ENCODE measurements at places on chromosomes 2 and 18. TPM values are rescaled to one million over a fixed set of nuclear protein-coding genes. Genes with fewer than 3 reads are reported as not detected.

SOX11 gene
- total RNA-seq, result not detected

CYTIP gene
- 231 TPM for total RNA-seq

GPAT2 gene
- 19.6 TPM for total RNA-seq

KCNG2 gene
- total RNA-seq, result not detected

USP34 gene
- total RNA-seq, result 70.3 TPM

ABCB11 gene
- not detected for total RNA-seq

ANKRD62 gene
- not detected for total RNA-seq

TRIM54 gene
- total RNA-seq, result 0.28 TPM

DNA sequence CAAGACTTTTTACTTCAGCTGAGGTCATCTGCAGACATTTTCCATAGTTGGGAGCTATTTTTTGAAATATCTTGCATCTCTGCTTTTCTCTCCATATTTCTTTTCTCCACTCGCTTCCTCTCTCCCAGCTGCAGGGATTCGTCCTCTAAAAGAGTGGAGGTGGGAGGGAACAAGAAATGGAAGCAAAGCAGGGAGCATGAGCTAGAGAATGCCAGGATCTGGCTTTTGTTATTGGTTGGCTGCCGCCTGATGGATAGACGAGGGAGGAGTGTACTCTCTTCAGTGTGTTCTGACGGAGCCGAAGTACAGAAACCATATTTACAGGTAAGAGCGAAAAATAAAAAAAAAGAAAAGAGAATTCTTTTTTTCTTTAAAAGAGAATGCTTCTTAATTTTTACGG lies at the start of gene CSRNP3:
TSS of gene CSRNP3 (plus strand) at position 282 of the 400 bp plus-strand sequence. CDS start 125,368 bp downstream, outside the sequence.
- H3K4me3 ChIP-seq, result no peak within 1 kb of the TSS
- peaks cover 2% of the 10 kb centered on the region for H3K27me3 ChIP-seq
- no peaks in the 10 kb centered on the region for H3K4me1 ChIP-seq
- no peaks in the 10 kb centered on the region for H3K36me3 ChIP-seq
- DNase-seq, result no peak

DNA sequence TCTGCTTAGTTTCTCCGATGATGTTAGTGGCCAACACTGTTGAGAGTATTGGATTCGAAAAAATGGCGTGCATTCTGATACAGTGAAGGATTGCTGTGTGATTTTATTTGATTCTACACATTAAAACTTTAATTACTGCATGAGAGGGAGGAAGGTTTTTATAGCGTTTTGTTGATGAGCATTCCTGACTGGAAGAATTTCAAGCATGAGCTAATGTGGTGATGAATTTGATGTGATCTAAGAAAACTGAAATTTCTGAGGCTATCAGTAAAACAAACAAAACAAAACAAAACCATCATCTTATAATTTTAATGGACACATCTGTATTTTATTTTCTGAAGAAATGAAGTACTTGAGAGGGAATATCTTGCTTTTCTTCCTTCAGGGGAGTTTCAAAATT lies 59.6 kb downstream of the ITGB6 start:
- H3K4me3 ChIP-seq, result no peak overlapping the region
- no peaks in the 10 kb centered on the region for H3K4me1 ChIP-seq
- H3K27ac ChIP-seq, result no peak overlapping the region
- peaks cover 27% of the 10 kb centered on the region for H3K27me3 ChIP-seq

DNA sequence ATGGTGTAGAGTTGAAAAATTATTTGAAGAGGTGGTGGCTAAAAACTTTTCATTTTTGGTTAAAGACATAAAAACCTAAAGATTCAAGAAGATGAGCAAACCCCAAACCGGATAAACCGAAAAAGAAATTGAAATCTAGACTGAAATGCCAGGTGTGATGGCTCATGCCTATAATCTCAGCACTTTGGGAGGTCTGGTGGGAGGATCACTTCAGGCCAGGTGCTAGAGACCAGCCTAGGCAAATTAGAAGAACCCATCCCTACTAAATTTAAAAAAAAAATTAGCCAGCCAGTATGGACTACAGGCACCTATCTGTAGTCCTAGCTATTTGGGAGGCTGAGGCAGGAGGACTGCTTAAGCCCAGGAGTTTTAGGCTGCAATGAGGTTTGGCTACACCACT lies 126.9 kb downstream of the BAZ2B start:
- H3K4me1 ChIP-seq, result peaks cover 2% of the 10 kb centered on the region
- H3K4me3 ChIP-seq, result no peak overlapping the region
- H3K36me3 ChIP-seq, result peaks cover 7% of the 10 kb centered on the region
- DNase-seq, result no peak

DNA sequence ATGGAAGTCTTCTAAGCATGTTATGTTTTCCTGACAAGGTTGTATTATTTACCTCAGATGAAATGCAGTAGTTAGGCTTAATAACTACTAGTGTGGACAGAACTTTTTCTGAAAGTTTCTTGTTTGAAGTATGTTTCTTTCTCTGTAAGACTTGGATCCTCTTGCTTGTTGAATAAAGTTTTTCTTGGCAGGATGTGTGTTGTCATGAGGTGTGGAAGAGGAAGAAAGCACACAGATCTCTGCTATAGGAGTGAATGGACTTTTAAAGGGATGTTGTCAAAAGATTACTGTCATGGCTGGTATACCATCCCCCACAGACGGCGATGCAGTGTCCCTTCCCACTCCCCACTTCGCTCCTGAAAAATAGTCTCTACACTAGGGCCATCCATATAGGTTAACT lies 2.6 kb downstream of the CAB39 start:
- peak overlapping the region; percentile 91 for H3K27ac ChIP-seq
- DNase-seq, result no peak
- peak overlapping the region; percentile 91 for H3K4me3 ChIP-seq
- peaks cover 61% of the 10 kb centered on the region for H3K4me1 ChIP-seq
- no peaks in the 10 kb centered on the region for H3K27me3 ChIP-seq

DNA sequence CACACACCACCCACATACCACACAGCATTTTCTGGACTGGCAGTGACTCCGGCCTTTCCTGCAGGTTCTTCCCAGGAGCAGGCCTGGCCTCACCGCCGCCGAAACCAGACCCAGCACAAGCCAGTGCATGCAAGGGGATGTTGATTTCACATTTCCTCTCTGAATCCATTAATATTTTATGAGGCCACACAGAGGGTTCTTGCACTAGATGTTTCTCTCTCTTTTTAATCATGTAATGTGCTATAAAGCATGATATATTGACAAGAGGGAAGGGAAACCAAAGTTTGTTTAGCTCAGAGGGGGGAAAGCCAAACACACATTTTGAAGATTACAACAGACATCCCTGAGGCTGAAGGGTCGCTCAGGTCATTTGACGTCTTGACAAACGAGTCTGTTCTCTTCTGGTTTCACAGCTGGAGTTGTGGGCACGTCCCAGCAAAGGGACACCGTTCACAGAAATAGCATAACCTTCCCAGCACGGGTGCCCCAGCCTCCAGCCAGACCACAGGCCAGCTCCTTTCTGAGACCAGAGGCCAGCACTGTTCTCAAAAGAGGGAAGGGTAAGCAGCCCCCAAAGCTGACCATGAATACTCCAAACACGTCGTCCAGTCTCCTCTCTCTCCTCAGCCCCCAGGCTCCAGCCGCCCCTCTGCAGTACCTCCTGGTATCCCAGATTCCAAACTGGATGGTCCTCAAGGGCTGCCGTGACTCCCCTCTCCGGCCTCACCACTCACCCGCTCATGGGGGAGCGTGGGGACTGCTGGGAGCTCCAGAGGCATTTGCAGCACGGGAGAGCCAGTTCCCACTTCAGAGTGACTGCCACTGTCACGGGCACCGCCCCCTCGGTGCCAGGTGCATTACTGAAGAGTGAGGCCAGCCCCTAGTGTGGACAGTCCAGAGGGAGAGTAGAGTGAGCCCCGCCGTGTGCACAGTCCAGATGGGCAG lies 340.3 kb upstream of the SALL3 start:
- peaks cover 8% of the 10 kb centered on the region for H3K36me3 ChIP-seq
- H3K27ac ChIP-seq, result no peak overlapping the region

- peaks cover 38% of the 10 kb centered on the region for H3K4me1 ChIP-seq
- no peaks in the 10 kb centered on the region for H3K27me3 ChIP-seq
- no peak for DNase-seq
- H3K27ac ChIP-seq, result peak overlapping the region; percentile 6
- peaks cover 11% of the 10 kb centered on the region for H3K36me3 ChIP-seq
Observed at GRCh38 chr2:200968735-200969134, 5.3 kb upstream of the ORC2 start.

- H3K27ac ChIP-seq, result no peak overlapping the region
- H3K4me1 ChIP-seq, result peaks cover 67% of the 10 kb centered on the region
- peaks cover 50% of the 10 kb centered on the region for H3K36me3 ChIP-seq
- no peak for DNase-seq
Observed at GRCh38 chr2:39095624-39096023, 25.2 kb downstream of the SOS1 start.

DNA sequence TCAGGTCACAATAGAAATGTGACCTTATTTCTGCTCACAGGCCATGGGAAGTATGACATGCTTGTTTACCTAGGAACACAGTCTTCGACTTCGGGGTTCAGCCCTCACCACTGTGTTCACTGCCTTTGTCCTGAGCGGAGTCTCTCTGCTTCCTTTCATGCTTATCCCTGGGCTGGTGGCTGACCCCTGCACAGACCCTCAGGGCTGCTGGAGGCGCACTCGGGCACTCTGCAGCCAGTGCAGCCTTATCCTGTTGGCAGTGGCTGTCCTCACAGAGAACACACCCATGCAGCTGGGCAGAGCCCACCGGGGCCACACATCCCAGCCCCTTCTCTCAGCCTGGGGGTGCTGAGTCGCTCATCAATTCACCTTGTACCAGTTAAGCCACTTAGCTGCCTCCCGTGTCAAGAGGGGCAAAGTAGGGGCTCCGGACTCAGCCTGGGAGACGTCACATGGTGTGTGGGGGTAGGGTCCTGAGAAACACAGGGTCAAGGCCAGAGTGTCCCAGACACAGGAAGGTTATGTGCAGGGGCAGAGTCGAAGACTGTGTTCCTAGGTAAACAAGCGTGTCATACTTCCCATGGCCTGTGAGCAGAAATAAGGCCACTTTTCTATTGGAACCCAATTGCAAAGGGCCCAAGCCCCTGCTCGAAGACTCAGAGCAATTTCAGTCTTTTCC lies 107.5 kb downstream of the FAM210A start:
- peaks cover 4% of the 10 kb centered on the region for H3K36me3 ChIP-seq
- peak; percentile 39 for DNase-seq
- H3K4me1 ChIP-seq, result peaks cover 50% of the 10 kb centered on the region
- H3K4me3 ChIP-seq, result no peak overlapping the region
- no peak overlapping the region for H3K27ac ChIP-seq
- no peaks in the 10 kb centered on the region for H3K27me3 ChIP-seq

DNA sequence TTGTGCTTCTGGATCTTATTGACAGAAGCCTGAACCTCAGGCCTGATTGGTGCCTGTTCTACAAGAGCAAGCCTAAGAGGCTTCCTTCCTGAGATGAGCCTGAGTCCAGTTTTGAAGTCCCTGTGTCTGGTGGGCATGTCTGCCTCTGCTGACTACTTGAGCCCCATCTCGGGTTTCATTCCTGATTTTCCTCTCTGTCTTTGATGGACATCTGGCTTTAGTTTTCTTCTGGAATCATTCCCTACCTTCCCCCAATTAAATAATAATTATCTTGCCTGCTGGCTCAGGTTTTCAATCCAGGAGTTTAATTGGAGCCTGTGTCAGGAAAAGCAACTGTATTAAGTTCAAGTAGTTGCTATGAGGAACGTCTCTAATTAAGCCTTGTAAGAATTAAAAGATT lies 135.5 kb upstream of the MC4R start:
- no peak overlapping the region for H3K4me3 ChIP-seq
- no peak overlapping the region for H3K27ac ChIP-seq
- no peaks in the 10 kb centered on the region for H3K4me1 ChIP-seq
- H3K36me3 ChIP-seq, result no peaks in the 10 kb centered on the region
- no peak for DNase-seq
- no peaks in the 10 kb centered on the region for H3K27me3 ChIP-seq

- H3K4me1 ChIP-seq, result peaks cover 3% of the 10 kb centered on the region
- no peaks in the 10 kb centered on the region for H3K36me3 ChIP-seq
- peaks cover 2% of the 10 kb centered on the region for H3K27me3 ChIP-seq
Observed at GRCh38 chr2:235611756-235612155, 117.9 kb downstream of the AGAP1 start.

DNA sequence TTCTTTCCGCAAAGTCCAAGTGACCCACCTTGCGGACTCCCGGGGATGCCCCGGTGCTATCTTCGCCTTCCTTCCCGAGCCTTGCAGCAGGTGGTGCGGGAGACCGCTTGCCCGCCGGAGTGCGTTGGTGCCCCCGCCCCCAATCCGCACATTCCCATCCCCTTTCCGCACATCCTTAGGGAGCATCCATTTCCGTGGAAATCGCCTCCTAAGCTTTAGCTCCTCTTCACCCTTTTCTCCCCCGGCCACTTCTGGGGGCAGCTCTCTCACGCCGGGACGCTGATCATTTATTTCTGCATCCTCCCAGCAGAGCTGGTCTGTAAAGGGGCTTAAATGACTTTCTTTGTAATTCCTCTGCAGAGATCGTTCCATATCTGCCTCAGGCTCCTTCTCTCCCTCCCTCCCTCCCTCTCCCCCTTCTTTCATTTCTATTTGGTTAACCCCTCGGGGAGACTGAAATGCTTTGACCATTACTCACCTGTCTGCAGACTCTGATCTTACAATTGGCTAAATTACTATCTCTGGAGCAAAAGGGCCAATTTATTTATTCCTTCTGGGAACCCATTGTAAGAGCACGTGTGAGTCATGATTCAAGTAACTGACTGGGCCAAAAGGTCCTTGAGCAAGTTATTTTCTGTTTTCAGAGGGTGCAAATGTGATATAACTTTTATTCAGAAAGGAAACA lies 1.3 kb upstream of the LYPD1 start:
- no peak overlapping the region for H3K4me3 ChIP-seq
- H3K27ac ChIP-seq, result peak overlapping the region; percentile 40
- no peak for DNase-seq
- H3K4me1 ChIP-seq, result no peaks in the 10 kb centered on the region
- peaks cover 32% of the 10 kb centered on the region for H3K27me3 ChIP-seq

GRCh38 chr2:12314127-12314760 lies 402.5 kb upstream of the TRIB2 start:
- peaks cover 26% of the 10 kb centered on the region for H3K4me1 ChIP-seq
- H3K27me3 ChIP-seq, result no peaks in the 10 kb centered on the region
- H3K27ac ChIP-seq, result no peak overlapping the region
- no peak overlapping the region for H3K4me3 ChIP-seq
- no peaks in the 10 kb centered on the region for H3K36me3 ChIP-seq
- DNase-seq, result no peak

GRCh38 chr2:174951745-174952144 lies 53.4 kb downstream of the CHN1 start:
- H3K36me3 ChIP-seq, result no peaks in the 10 kb centered on the region
- H3K4me1 ChIP-seq, result no peaks in the 10 kb centered on the region
- DNase-seq, result no peak
- peaks cover 34% of the 10 kb centered on the region for H3K27me3 ChIP-seq
- no peak overlapping the region for H3K27ac ChIP-seq

GRCh38 chr2:159941729-159942128 lies 120.7 kb downstream of the PLA2R1 start:
- no peaks in the 10 kb centered on the region for H3K4me1 ChIP-seq
- peaks cover 17% of the 10 kb centered on the region for H3K27me3 ChIP-seq
- no peak overlapping the region for H3K4me3 ChIP-seq
- H3K27ac ChIP-seq, result no peak overlapping the region
- DNase-seq, result no peak

GRCh38 chr2:171320208-171320621 lies 113.6 kb downstream of the METTL8 start:
- no peaks in the 10 kb centered on the region for H3K27me3 ChIP-seq
- peaks cover 59% of the 10 kb centered on the region for H3K4me1 ChIP-seq
- no peak for DNase-seq
- peak overlapping the region; percentile 65 for H3K4me3 ChIP-seq
- peaks cover 32% of the 10 kb centered on the region for H3K36me3 ChIP-seq

GRCh38 chr2:62334009-62334408 lies 138.1 kb downstream of the B3GNT2 start:
- no peak overlapping the region for H3K4me3 ChIP-seq
- H3K4me1 ChIP-seq, result peaks cover 40% of the 10 kb centered on the region
- H3K27ac ChIP-seq, result peak overlapping the region; percentile 32
- H3K36me3 ChIP-seq, result peaks cover 1% of the 10 kb centered on the region
- no peak for DNase-seq
- no peaks in the 10 kb centered on the region for H3K27me3 ChIP-seq

GRCh38 chr2:96106991-96107707 lies 9.2 kb downstream of the ADRA2B start:
- no peaks in the 10 kb centered on the region for H3K27me3 ChIP-seq
- no peaks in the 10 kb centered on the region for H3K4me1 ChIP-seq
- no peaks in the 10 kb centered on the region for H3K36me3 ChIP-seq
- no peak for DNase-seq

Measured in activated CD8-positive, alpha-beta memory T cell treated with anti-CD3 and anti-CD28 coated beads, Interleukin-2, amount 10 ng/mL, durations not matched to agents 7 days and 5 days (primary cell).